ENCODE measurements at places on chromosomes 5 and 9.

DNA sequence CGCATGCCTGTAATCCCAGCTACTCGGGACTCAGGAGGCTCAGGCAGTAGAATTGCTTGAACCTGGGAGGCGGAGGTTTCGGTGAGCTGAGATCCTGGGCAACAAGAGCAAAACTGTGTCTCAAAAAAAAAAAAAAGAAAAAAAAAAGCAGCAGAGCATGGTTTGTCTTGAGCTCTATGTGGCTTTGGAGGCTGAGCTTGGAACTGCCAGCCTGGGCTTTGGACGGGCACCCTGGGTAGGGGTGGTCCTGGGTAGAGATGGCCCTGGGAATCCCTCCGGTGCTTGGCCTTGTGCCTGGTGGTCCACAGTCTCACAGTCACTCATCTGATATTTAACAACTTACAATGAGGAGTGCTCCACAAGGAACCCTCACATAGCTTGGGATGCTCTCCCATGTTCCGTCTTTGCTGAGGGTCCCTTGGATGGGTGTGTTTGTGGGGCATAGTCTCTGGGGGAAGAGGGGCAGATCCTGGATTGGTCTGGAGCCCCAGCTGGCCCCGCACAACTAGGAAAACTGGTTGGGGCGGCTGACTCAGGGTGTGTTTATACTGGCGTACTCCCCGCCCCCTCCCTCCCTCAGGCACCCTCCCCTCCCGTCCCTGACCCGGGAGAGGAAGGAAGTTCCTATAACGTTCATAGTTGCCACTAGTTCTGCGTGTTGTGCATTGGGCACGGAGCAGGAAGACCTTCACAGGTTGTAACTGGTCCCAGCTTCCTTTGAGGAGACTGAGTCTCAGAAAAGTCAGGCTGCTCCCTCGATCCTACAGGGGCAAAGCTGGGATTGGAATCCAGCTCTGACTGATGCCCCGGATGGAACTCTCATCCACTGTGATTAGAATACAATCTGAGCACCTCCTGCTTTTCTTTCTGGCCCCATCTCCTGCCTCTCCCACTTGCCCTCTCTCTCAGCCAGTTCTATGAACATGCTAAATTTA, 11.2 kb downstream of the IER5L start:
- peak; percentile 38 for DNase-seq

- DNase-seq: no peak
Observed at GRCh38 chr9:137811283-137811870, 66.2 kb upstream of the CACNA1B start.

DNA sequence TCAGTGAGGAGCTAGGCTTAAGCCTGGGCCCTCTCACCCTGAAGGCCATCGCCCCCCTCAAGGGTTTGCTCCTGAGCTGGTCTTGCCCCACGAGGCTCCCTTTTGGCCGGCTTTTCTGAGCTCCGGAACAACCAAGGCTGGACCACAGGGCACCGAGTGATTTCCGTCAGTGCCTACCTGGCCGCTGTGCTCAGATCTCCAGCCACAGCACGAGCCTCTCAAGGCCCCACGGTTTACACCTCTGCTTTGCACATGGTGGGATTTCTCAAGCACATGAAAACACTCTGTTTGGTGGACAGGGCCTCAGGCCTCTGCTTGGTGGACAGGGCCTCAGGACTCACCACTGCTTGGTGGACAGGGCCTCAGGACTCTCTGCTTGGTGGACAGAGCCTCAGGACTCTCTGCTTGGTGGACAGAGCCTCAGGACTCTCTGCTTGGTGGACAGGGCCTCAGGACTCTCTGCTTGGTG, 15.8 kb downstream of the CLPTM1L start:
- no peak for DNase-seq

GRCh38 chr5:141051521-141051866, 320 bp downstream of the PCDHB1 start:
- DNase-seq: no peak

- DNase-seq: no peak
Observed at GRCh38 chr9:132712753-132713152, 42.5 kb downstream of the GTF3C4 start.

GRCh38 chr5:77409870-77410621, 82.1 kb downstream of the WDR41 start:
- no peak for DNase-seq

DNA sequence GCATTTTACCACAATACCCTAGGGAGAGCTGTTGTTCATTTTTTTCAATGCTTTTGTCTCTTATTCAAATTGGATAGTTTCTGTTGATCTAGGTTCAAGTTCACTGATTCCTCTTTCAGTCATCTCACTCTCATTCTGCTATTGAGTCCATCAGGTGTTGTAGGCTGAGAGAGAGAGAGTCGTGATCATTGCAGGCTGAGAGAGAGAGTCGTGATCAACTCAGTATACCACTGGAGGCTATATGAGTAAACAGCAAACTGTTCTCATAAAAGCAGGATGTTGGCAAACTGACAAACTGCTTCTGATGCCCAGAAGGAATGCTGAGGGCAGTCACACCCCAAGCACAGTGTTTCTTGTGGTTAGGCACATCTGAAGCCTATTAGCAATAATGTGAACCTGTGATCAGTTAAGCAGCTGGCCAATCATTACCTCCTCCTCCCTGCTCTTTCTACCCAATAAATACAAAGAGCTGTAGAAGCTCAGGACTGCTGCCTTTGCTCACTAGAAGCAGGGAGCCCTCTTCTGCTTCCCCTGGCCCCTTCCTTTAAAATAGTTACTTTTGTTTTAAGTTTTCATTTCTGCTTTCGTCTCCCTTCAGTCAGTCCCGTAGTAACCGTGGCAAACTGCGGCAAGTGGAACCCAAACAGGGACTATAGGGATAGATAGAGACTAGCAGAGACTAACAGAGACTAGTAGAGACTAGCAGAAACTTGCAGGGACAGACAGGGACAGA, 476.1 kb upstream of the ACO1 start:
- DNase-seq: no peak

- DNase-seq: no peak
Observed at GRCh38 chr5:83509540-83509939, 38.0 kb downstream of the VCAN start.

DNA sequence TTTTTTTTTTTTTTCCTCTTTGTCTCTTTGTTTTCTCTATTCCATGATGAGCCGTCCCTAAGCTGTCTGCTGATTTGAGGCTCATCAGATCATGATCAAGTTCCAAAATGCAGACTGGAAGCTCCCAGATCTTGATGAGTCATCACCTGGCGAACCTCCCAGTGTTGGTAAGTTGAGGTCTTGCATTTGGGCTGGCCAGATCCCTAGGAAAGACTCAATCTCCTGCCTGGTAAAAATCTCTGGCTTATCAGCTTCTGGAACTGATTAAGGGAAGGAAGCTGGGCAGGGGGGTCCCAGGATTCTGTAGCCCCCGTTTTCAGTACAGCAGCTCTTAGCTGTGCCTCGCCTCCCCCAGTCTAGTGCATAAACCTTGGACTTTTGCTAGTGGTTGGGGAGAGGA, 69.0 kb downstream of the TSPAN17 start:
- DNase-seq: no peak

GRCh38 chr9:138059196-138059595, 181.6 kb downstream of the CACNA1B start:
- no peak for DNase-seq

DNA sequence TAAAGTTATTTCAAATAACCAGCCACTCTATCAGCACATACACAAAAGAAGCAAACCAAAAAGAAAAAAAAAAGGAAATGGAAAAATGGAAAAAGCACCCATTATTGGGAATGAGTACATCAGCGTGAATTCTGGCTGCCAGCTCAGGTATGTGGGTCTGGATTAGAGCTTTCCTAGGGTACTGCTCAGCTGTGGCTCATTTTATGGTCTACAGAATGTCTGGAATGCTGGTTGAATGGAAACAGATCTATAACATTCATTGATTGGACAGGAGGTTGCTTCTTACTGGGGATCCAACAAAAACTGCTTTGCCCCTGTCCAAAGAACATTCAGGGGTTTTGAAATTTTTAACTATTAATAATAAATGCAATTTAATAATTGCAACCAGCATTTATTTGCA, 3.9 kb upstream of the CAST start:
- no peak for DNase-seq

GRCh38 chr5:174245516-174246075, 200.1 kb downstream of the NSG2 start:
- DNase-seq: no peak

GRCh38 chr5:113806904-113807303, 293.4 kb downstream of the YTHDC2 start:
- DNase-seq: no peak

- no peak for DNase-seq
Observed at GRCh38 chr9:71820403-71820921, 52.1 kb upstream of the CEMIP2 start.

- DNase-seq: no peak
Observed at GRCh38 chr5:171747061-171747859, 38.4 kb upstream of the SMIM23 start.

- no peak for DNase-seq
Observed at GRCh38 chr5:177495243-177496060, 2.0 kb downstream of the PDLIM7 start.

DNA sequence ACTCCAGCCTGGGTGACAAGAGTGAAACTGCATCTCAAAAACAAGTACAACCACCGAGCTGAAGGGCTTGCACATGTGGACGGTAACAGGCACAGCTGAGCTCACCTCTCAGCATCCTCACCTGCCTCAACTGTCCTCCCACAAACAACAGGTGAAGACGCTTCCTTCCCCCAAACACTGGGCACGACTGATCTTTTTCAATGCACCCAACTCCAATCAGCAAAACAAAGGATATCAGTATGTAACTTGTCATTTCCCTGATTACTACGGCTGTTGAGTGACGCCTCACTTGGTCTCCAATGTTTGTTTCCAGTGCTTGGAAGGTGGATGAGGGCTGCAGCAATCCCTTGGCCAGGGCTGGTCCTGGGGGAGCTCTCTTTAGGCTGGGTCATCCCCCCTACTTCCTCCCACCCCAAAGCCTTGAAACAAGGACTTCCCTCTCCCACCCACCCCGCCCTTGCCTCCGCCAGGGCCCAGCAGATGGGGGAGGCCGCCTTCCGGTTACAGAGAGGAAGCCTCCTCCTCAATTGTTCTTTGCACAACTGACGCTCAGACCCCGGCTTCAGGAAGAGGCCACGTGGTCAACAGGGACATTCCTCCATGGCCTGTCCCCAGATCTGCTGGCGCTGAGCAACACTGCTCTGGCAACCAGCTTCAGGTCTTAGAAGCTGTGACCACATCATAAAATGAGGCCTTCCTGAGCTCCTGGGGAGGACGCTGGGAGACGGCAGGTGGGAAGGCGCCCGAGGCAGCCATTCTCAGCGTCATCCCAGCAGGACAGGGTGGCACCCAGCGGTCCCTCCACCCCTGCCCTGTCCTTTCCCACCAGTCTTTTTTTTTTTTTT, 5.9 kb downstream of the FAM78A start:
- DNase-seq: no peak

DNA sequence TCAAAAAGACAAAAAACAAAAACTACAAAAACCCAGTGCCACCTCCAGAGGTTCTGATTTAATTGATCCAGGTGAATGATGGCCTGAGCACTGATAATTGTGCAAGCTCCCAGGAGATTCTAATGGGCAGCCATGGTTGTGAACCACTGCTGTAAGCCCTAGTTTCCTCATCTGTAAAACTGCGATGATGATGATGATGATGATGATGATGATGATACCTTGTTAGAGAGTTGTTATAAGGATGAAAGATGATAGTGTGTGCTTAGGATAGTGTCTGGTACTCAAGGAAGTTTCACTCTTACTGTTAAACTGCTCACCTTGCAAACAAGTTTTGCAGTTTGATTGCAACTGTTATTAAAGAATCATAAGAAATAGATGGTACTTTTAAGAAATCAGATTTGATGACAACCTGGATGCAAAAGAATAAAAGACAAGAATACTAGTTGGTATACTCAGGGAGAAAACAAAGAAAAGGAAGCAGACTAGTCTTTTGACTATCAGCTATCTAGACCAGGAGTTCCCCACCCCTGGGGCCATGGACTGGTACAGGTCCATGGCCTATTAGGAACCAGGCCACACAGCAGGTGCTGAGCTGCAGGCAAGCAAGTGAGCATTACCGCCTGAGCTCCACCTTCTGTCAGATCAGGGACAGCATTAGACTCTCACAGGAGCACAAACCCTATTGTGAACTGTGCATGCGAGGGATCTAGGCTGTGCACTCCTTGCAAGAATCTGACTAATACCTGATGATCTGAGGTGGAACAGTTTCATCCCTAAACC, 98.0 kb downstream of the OR2K2 start:
- DNase-seq: no peak

DNA sequence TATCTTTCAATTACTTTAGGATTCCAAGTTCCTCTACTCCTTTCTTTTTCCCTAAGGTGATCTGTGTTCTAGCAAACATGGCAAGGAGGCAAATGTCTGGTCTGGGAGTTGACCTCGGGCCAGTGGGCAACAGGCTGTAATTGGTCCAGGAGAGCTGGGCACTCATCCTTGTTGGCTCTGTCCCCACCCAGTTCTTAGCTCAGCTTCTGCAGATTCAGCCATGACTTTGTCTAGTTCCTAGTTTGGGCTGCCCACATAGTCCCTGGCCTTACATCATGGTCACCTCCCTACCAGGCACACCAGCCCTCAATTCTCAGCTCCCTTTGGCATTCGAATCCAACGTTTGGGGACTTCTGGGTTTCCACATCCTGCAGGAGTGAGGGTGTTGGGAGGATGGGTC, 92.1 kb upstream of the DAP start:
- no peak for DNase-seq

DNA sequence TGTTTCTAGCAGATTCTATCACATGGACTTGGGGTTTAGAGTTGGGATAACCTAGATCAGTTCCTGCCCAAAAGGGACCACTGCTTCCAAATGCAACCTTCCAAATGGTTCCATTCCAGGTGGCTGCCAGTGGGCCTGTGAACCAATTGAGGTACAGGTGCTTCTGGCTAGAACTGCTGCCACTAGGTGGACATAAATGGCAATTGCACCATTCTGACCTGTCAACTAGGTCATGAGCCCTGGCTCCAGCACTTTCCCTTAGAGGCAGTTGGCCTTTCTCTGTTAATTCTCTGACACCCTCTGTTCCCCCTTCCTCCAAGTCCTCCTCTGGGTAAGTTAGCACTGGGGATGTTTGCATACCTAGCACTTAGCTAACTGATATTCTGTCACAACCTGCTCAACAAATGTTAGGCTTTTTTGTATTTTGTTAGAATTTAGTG, 16.6 kb upstream of the HEMGN start:
- DNase-seq: no peak

GRCh38 chr5:143931476-143931875, 119.5 kb downstream of the HMHB1 start:
- no peak for DNase-seq

- DNase-seq: no peak
Observed at GRCh38 chr5:92470770-92471169, 1087.7 kb upstream of the ARRDC3 start.

GRCh38 chr9:11158676-11159075, 545.9 kb upstream of the PTPRD start:
- DNase-seq: no peak

All from esophagus squamous epithelium (tissue), 5 donors.